ENCODE measurements at places on chromosomes 4 and X. TPM values are rescaled to one million over a fixed set of nuclear protein-coding genes. Genes with fewer than 3 reads are reported as not detected.

CDS1 gene
- total RNA-seq: under 0.01 TPM

TKTL2 gene
- not detected for total RNA-seq

TGIF2LX gene
- total RNA-seq: not detected

ENPEP gene
- total RNA-seq: under 0.01 TPM

JADE3 gene
- 12.8 TPM for total RNA-seq

SPANXN4 gene
- total RNA-seq: not detected

VCX gene
- total RNA-seq: not detected

FGF13 gene
- total RNA-seq: 25.7 TPM

- no peak for DNase-seq
Observed at GRCh38 chr4:41989994-41990364, 351 bp upstream of the SLC30A9 start.

GRCh38 chr4:126742048-126742447 is 890.7 kb upstream of the INTU start:
- DNase-seq: no peak

DNA sequence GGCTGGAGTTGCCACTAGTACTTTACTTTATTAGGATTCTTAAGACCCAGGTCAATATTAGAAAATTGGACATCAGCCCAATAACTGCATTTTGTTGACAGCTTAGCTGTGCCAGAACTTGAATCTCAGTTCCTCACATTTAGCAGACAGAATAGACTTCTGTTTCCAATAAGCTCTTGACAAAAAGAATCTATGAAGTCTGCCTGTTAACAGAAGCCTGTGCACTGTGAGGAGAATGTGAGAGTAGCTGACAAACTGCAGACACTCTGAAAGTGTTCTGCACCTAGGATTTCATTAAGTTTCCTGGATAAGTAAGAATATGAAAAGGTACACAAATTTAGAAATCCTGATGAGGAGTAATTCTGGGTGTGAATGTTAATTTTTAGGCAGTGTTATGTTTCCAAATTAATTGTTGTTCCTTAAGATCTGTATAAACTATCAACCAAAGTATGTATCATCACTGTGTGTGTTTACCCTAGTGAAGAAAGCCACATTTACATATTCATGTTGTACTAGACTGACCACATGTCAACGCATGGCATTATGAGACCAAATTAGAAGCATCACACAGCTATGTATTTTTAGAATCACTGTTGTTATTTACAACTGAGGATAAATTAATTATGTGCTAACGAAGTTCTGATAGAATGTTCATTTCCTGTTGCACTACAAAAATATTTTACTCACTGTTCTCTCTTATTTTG is 756.4 kb upstream of the IGFBP7 start:
- no peak for DNase-seq

DNA sequence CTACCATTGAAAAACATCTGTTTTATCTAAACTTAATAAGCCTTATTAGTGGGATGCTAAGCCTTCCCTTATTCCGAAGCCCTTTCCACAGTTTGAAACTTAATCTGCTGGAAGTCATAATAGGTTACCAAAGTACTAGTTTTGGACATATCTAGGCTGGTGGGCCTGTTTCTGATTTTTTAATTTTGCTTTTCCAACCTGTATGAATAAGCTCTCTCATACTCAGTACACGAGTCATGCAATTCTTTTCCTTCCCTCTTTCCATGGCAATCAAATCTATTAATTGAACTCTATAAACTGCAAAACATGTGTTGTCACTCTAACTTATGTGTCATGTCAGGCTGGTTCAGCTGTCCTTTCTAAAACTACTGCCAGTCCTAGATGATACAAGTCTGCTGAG is 91.0 kb downstream of the AMMECR1 start:
- DNase-seq: no peak

DNA sequence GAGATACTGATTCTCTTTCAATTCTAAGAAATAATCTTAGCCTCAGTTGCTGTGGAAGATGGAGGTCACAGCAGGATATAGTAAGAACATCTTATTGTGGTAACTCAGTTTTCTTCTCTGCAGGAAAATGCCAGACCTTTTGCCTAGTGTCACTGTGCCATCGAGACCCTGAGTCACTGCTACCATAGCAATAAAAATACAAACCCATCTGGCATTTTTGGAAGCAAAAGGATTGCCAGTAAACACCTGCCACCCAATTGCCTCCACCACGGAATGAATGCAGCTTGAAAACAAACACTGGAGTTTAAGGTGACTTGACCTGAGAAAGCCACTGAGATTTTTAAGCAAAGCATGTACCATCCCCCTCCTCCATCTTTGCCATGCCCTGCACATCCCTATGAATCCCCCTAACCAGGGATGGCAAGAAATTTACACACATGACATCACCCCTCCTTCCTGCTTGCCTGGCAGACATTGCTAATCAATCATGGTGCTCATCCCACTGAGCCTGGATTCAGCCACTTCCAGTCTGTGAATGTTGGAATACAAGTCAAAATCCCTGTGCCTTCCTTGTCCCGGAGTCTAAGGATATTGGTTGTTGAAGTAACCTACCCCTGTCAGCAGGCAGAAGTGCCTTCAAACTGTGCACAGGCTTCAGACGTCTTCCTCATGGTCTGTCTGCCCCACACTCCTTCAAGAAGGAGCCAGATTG is 59.6 kb upstream of the MAMLD1 start:
- no peak for DNase-seq

- peak; percentile 24 for DNase-seq
Observed at GRCh38 chr4:55218041-55218440, 92.6 kb upstream of the KDR start.

GRCh38 chr4:95898226-95898625 is 58.3 kb downstream of the PDHA2 start:
- no peak for DNase-seq

GRCh38 chr4:21888195-21888976 is 60.2 kb downstream of the KCNIP4 start:
- no peak for DNase-seq

DNA sequence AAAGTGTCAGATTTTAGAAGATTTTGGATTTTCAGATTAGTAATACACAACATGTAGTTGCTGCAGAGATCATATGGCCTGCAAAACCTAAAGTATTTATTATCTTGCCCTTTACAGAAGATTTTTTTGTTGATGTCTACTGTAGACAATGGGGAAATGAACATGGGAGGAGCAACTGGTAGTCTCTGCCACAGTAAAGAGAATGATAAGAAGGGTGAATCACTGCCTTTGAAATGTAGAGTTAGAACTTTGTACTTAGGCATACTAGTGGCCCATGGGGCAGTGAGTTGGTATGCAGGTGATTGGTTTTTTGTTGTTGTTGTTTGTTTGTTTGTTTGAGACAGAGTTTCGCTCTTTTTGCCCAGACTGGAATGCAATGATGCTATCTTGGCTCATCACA is 50.1 kb downstream of the GAB1 start:
- DNase-seq: no peak

GRCh38 chrX:24259544-24260240 is 54.2 kb downstream of the SUPT20HL2 start:
- DNase-seq: peak; percentile 53

DNA sequence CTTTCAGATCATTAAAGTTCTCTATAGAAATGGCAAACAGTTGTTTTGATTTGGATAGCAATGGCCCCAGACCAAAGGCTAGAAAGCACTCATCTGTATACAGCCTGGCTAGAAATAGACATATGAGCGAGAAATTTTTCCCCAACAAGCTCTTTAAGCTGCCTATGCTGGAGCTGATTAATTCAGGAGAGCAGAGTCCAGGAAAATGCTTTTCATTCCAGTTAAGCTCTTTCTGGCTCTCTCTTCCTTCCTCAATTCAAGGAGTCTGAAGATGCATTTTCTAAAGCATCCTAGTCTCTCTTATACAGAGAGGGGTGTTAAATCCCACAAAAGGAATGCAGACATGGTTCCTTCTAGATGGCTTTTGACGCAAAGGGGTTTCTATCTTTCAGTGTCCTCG is 141.7 kb upstream of the RAI2 start:
- no peak for DNase-seq

GRCh38 chr4:38266616-38267015 is 306.4 kb downstream of the PTTG2 start:
- peak; percentile 46 for DNase-seq

DNA sequence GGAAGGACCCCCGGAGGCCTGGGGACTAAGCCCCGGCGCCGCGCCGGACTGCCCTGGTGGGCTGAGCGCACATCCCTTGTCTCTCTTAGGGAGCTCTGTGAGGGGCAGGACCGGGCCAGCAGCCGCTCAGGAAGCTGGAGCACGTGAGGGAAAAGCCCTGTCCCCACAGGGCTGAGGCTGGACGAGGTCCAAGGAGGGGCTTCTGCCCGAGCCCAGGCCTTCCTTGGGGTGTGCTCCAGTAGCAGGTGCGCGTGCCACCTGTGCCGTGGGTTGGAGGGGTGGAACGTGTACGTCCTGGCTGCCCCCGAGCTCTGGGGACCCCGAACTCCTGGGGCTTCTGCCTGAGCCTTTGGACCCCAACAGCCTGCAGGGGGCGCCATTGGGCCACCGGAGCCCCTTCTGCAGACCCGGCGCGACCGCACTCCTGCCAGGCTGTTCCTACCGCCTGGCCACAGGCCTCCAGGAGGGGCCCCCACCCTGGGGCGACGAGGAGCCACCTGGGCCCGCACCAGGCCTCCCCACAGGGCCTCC is 27.2 kb downstream of the TACC3 start:
- no peak for DNase-seq

- DNase-seq: no peak
Observed at GRCh38 chr4:108370291-108371141, 201.8 kb upstream of the LEF1 start.

- DNase-seq: no peak
Observed at GRCh38 chr4:84317513-84317912, 181.6 kb downstream of the NKX6-1 start.

DNA sequence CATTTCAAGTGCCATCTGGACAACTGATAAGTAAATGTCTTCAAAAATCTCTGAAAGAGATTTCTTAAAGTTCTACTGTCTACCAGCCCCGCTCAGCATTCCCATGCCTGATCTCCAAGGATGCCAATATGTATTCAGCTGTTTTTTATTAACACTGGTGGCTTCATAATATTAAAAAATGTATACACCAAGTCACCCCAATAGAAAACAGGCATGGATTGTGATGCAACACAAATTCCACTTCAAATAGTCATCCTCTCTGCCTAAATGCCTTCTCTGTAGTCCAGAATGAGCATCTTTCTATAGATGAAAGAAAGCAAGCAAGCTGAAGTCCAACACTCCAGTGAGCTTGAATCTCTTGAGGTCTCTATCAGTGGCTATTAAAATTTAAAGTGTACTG is 152.2 kb upstream of the PPARGC1A start:
- DNase-seq: no peak

- no peak for DNase-seq
Observed at GRCh38 chr4:8441499-8442091, 1.0 kb downstream of the TRMT44 start.

GRCh38 chr4:81290813-81291212 is 75.8 kb upstream of the PRKG2 start:
- no peak for DNase-seq

GRCh38 chrX:1778817-1779216 is 164.0 kb downstream of the ASMT start:
- no peak for DNase-seq

DNA sequence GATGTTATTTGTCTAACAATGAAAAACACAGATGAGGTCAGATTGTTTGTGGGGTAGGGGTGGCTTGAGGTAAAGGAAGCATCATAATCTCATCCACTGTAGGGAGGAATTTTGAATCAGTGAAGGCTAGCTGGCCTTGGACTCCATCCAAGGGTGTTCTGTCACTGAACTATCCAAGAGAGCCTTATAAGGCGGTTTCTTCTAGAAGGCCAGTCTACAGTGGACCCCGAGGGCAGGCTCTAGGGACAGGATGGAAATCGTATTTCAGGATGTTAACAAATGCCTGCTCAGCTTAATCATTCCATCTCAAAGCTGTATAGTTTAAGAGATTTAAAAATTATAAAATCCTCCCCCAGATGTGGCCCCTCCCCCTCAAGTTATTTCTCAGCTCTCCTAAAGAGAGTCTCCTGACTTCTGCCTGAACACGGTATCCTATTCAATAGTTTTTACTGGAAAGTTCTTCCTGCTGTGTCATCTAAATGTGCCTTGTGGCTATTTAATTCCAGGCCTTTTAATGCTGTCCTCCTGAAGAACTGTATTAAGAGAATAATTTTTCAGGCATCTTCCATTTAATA is 8.0 kb downstream of the IGFBP7 start:
- DNase-seq: peak; percentile 84

- no peak for DNase-seq
Observed at GRCh38 chr4:172362569-172362968, 549.4 kb downstream of the GALNTL6 start.

GRCh38 chr4:122476745-122477144 is 20.2 kb upstream of the IL2 start:
- DNase-seq: no peak

Data from dermis microvascular lymphatic vessel endothelial cell (primary cell).